Left colon (tissue), 2 donors: ENCODE measurements at places on chromosomes 4 and X.
A peak's percentile ranks its signal among the peaks of the same experiment; 100 is the strongest.

- DNase-seq: no peak
Observed at GRCh38 chr4:71243091-71243833, 95.6 kb upstream of the SLC4A4 start.

DNA sequence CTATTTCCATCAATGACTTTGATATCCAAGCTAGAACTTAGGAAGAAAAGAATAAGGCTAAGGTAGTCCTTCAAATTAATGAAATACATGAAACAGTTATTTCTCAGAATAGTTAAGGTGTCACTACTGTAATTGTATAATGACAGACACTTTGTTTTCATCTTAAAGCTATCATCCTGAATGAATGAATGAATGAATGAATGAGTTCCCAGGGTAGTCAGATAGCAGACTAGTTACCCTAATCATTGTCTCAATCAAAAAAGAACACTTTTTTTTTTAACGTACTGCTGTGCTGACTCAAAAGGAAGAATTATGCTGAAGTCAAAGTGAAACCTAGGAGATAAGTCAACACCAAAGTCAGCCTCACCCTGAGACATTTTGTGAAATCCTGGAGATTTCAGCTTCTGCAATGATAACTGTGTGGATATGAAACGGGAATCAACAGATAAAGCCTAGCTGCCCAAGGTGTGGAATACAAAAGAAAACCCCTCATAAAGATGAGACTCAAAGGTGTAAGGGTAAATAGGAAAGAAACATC, 68.3 kb upstream of the CNKSR2 start:
- DNase-seq: no peak

GRCh38 chr4:93334003-93334402, 494.6 kb upstream of the ATOH1 start:
- no peak for DNase-seq

DNA sequence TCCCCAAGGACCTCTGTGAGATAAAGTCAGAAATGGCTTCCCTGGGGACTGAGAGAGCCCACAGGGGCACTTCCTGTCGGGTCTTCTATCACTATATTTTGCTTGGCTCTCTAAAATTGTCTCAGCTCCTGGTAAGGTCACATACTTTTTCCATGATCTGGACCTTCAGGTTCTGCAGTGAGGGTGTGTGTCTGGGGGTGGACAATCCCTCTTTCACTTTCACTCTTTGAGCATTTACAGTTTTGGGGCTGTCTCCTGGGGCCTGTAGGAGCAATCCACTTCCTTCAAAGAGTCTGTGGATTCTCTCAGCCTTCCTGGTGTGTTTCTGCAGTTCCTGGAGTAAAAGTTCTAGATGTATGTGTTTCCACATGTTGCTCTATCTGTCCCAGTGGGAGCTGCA, 335.7 kb downstream of the FSTL5 start:
- no peak for DNase-seq

DNA sequence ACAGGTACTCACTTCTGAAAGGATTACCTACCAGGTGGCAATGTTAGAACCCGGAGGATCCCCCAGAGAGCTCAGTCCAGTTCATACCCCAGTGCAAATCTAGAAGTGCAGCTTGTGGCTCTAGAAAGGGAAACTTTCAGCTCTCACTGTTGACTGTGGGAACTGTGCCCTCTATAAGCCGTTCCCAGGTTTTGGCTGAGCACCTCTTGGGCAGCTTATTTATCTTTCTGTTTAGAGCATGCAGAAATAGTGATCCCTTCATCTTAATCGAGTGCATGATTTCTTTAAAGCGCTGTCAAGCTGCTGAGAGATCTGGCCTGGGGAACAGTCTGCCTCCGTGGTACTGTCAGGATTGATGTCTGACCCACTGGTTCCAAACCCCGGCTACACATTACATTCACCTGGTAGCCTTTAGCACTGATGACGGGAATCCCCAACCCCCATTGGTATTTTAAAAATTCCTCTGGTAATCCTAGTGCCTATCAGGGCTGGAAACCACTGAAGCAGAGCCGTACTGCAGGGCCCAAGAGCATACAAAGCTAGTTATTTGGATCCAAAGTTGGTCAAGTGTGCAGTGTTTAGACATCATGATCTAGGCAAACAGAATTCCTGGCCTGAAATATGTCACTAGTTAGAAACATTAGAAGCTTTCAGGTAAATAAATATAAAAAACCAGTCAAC, 103.2 kb downstream of the KLHL8 start:
- no peak for DNase-seq

DNA sequence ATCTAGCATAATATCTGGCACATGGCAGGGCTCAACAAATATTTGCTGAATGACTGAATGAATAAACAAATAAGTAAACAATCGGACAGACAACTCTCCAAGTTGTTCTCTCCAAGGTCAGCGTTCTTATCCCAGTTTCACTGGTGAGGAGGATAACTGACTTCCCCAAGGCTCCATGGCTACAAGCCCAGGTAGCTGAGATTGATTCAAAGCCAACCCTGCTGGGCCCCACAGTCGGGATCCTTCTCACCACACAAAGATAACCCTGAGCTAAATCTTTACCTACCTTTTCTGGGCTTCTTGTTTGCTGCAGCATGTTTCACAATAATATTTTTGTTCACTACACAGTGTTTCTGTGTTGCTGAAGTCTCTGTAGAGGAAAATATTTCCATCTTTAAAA, 54.9 kb downstream of the USP46 start:
- DNase-seq: no peak

- no peak for DNase-seq
Observed at GRCh38 chr4:181908168-181908567, 335.0 kb upstream of the TENM3 start.

DNA sequence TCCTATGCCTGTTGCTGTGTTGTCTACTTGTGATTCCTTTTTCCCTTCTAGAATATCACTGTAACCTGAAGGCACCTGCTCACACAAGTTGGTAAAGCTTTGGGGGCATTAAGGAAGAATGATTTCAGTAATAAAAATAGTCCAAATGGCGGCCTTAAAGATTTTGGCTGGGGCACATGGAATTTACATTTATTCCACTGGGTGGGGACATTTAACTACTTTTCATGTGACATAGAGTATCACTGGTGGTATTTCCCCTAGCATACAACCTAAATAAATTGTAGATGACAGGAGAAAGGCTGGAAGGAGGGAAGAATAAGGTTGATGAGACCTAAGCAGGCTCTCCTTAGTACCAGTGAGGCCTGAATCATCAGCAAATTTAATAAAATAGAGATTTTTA, 121.8 kb upstream of the EDA2R start:
- no peak for DNase-seq

- DNase-seq: no peak
Observed at GRCh38 chr4:158993891-158994290, 109.0 kb upstream of the RAPGEF2 start.

GRCh38 chrX:41045960-41046567, 39.2 kb upstream of the USP9X start:
- peak; percentile 28 for DNase-seq

DNA sequence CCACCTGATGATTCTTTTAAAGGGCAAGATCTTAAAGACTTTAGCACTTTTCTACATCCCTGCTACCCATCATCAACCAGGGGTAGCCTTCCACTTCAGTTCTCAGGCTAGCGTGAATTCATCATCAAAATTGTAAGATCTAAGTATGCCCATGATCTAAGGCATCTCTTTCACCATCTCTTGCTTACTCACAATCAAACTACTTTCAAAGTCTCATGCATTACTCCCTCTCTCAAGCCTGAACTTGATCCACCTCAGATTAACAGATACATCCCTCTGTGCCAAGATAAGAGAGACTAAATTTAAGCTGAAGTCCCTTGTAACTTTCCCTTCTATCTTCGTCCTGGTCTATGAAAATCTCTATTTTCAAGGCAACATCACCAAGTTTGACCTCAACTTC, 62.8 kb downstream of the DHX15 start:
- no peak for DNase-seq

GRCh38 chr4:6892190-6892908, 17.3 kb upstream of the TBC1D14 start:
- peak; percentile 57 for DNase-seq

GRCh38 chrX:108439961-108440696, 491 bp downstream of the COL4A5 start:
- DNase-seq: no peak

DNA sequence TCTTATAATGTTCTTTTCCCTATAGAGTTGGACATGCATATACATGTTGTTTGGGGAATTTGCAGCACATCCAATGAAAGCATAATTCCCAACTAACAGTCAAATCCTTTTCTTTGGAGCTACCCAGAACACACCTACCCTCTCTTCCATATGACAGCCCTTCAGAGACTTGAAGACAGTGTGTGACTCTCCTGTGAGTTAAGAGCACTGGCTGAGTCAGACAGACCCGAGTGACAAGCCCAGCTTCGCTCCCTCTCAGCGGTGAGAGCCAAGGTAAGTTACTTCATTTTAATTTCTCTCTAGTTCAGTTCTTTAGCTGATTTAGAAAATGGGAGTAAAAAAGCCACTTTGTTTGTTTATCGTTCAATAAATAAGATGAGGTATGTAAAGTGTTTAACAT, 86.3 kb downstream of the RTL9 start:
- DNase-seq: no peak

- no peak for DNase-seq
Observed at GRCh38 chrX:94053575-94053974, 379.6 kb downstream of the FAM133A start.

GRCh38 chrX:3697220-3697684, 16.2 kb downstream of the PRKX start:
- no peak for DNase-seq

DNA sequence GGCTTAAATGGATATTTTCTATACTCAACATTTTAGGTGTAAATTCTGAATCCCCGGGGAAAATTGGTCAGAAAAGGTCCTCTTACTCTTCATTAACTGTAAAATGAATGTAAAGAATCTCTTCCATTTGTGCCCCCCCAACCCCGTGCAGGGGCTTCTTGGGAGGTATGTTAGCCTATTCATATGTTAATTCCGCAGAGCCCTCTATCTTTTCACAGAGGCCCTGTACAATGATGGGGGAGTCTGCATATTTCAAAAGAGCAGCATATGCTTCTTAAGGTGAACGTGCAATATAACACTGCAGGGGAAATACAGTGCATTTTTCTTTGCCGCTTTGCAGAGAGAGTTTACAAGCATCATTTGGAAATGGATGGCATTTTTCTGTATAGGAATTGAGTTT, 88.5 kb upstream of the CXorf66 start:
- DNase-seq: no peak

DNA sequence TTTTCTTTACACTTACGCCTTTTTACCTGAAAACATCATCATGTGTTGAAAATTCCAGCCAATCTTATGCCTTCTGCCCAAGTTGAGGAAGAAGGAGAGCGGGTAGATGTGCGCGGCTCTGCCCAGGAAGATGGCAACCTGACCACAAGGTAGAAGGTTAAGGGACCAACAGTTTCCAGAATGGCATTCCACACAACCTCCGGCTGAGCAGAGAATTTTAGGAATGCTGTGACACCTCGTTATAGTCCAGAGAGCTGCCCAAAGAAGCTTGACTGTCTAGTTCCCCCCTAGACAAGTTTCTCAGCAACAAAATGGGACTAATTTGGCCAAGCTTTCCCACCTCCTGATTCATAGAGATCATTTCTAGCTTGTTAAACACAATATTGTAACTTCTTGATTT, 75.1 kb downstream of the CHST7 start:
- no peak for DNase-seq

GRCh38 chr4:99712099-99712498, 54.5 kb upstream of the C4orf54 start:
- DNase-seq: no peak

DNA sequence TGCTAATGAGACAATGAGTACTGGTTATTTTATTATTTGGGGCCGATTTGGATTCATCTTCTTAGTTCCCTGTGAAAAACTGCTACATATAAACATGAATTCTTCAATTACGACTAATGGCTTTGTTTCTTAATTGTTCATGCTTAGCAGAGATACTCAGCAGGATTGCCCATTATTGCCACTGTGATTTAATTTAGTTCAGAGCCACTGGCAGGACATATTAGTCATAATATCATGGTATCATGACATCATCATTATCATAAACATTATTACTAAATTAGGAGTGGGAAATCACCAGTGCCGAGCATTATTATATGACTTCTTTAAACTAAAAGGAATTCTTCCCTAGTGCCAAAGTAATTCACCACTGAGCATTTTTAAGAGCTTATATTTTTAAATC, 201.4 kb downstream of the SPOCK3 start:
- DNase-seq: no peak

- no peak for DNase-seq
Observed at GRCh38 chr4:54941994-54942552, 183.3 kb downstream of the KDR start.

- DNase-seq: no peak
Observed at GRCh38 chr4:86159216-86159615, 200.6 kb downstream of the MAPK10 start.

DNA sequence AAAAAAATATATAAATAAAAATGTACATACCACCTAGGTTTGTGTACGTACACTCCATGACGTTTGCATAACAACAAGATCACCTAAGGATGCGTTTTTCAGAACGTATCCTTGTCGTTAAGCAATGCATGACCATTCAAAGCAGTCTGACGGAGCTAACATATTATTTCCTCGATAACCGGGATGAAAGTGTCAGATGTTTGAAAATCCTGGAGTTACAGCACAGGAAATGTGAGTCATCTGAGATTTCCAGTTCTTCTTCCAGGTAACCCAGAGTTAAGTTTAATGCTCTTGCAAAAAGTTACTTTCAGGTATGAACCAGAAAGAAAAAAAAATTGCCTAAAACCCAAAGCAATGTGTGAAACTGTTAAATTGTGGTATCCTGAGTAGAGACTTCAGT, 107.9 kb downstream of the LDB2 start:
- DNase-seq: no peak

DNA sequence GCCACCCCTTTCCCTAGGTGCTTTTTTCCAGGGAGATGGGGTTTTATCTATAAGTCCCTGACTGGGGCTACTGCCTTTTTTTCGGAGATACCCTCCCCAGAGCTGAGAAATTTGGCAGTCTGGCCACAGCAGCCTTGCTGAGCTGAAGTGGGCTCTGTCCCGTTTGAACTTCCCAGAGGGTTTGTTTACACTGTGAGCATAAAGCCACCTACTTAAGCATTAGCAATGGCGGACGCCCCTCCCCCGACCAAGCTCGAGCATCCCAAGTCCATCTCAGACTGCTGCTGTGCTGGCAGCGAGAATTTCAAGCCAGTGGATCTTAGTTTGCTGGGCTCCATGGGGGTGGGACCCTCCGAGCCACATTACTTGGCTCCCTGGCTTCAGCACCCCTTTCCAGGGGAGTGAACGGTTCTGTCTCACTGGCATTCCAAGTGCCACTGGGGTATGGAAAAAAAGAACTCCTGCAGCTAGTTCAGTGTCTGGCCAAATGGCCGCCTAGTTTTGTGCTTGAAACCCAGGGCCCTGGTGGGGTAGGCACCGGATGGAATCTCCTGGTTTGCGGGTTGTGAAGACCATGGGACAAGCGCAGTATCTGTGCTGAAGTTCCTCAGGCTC, 456.4 kb upstream of the HTR2C start:
- DNase-seq: no peak

GRCh38 chr4:166301266-166301665, 428.2 kb downstream of the TLL1 start:
- DNase-seq: no peak

DNA sequence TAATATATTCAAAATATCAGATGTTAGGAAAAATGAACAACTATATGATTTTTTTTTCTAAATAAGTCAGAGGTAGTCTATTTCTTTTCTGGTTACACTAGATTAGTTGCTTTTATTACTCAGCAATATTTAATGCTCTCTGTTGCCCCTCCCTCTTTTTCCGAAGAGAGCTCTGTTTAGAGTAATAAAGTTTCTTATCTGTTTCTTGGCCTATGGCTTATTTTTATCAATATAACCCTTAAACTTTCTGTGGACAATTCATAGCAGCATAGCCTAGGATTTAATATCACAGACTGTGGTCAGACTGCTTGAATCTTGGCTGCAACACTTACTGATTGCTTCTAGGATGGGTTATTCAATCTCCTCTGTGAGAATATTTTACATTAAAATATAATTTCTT, 2315.4 kb upstream of the AGA start:
- DNase-seq: no peak
